ENCODE measurements at places on chromosomes 2 and 18.

- no peak for DNase-seq
Measured at GRCh38 chr2:177270531-177270930, 6.0 kb upstream of the NFE2L2 start.

GRCh38 chr2:221529177-221529942, 42.7 kb downstream of the EPHA4 start:
- no peak for DNase-seq

- DNase-seq, result no peak
Measured at GRCh38 chr2:64220265-64220664, 76.0 kb upstream of the PELI1 start.

- DNase-seq, result no peak
Measured at GRCh38 chr2:102703748-102704147, 58.1 kb upstream of the TMEM182 start.

- DNase-seq, result peak; percentile 32
Measured at GRCh38 chr2:46361920-46362666, 64.9 kb downstream of the EPAS1 start.

GRCh38 chr2:200466425-200467418, 43.1 kb downstream of the KCTD18 start:
- no peak for DNase-seq

GRCh38 chr18:5895876-5896740, 786 bp upstream of the TMEM200C start:
- no peak for DNase-seq

GRCh38 chr2:151852260-151853069, 24.2 kb upstream of the ARL5A start:
- DNase-seq, result no peak

GRCh38 chr2:197931661-197932312, 127.4 kb downstream of the PLCL1 start:
- DNase-seq, result no peak

DNA sequence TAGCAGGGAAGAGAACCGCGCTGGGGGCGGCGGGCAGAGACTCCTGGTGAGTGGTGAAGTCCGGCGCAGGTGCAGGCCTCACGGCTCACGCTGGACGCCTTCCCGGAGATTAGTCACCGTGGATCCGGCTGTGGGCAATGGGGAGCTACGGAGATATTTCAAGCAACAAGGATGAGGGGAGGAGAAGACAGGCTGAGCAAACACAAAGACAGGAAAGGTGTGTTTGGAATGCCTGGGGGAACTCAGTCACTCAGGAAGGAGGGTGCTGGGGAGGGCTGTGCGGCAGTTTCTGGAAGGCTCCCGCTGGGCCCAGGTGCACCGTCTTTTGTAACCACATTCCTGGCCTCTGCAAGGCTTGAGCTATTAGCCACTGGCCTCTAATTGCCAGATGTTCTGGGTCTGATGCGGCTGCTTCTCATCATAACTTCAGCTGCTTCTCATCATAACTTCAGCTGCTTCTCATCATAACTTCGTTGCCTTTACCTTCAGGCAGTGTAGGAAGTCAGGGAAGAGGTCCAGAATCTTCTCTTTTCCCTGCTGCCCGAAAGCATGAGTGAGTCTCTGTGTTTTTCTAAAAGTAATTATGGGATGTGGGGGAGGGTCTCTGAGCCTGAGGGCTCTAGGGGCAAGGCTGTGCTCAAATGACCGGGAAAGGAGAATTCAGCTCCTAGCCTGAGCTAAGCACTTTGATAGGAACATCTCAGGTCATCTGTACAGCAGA, 118.9 kb downstream of the PXDN start:
- no peak for DNase-seq

- no peak for DNase-seq
Measured at GRCh38 chr2:60675301-60675700, 80.8 kb upstream of the PAPOLG start.

DNA sequence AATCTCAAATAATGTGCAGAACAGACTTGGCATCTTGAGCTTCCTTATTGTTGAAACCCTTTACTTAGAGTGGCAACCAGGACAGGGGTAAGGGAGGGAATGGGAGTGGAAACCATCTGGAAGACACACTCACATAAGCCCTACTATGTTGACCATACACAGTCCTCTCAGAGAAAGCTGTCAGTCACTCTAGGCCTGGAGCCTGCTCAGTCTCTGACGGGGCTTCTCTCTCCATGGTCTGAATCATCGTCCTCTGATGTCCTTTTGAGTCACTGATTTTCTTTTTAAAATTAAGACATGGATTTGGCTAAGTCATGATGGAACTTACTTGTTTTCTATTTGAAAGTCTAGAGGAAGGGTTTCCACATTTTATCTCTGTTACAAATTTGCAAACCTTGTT, 74.0 kb downstream of the MYO1B start:
- DNase-seq, result no peak

DNA sequence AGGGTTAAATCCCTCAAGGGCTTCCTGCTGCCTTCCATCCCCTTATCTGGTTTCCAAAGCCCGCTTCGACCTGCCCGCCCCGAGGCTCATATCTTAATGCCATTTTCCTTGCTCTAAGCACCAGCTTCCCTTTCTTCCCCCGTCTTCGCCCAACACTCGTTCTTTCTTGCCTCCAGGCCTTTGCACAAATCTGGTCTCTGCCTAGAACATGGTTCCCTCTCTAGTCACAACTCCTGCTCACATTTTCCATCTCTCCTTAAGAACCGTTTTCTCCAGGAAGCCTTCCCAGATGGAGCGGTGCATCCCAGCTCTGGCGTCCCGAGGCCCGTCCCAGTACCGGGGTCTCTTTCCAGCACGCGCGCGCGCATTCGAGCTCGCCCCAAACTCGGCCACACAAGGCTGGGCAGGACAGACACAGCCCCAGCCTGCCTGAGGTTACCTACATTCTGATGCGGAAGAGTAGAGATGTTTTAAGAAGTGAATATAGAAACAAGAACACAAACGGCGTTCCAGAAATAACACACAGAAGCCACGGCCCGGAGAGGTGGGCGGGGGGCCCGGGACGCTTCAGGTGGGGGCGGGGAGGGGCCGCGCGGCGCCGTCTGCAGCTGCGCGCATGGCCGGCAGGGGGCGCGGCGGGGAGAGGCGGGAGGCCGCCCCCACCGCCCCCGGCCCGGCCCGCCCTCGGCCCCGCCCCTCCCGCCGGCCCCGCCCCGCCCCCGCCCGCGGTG, at the start of gene DGKD:
TSS of gene DGKD (plus strand) at position 726 of the 731 bp plus-strand sequence. CDS start 25 bp downstream, outside the sequence.
- peak; percentile 67 for DNase-seq

GRCh38 chr2:146278881-146279280, 1565.9 kb upstream of the ACVR2A start:
- DNase-seq, result no peak

DNA sequence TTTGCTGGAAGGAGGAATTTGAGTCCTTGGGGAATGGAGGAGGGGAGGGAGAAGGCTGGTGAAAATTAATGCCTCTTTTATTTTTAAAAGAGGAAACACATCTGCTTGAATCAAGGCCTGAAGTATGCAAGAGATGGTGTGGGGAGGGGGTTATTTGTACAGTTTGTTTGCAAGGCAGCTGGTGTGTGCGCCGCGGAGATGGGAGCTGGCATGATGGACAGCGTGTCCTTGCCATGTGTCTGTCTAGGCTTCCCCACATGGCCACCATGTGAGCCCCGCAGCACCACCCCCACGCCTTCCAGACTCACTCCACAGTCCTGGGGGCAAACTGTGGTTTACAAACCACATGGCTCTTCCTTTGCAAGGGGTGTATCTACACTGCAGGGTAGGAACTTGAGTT, 154.8 kb upstream of the APCDD1 start:
- peak; percentile 11 for DNase-seq

- DNase-seq, result no peak
Measured at GRCh38 chr18:35950628-35950982, 21.9 kb upstream of the RMP24 start.

- no peak for DNase-seq
Measured at GRCh38 chr18:66826211-66826610, 222.3 kb upstream of the CDH19 start.

- no peak for DNase-seq
Measured at GRCh38 chr2:222677981-222678380, 6.5 kb downstream of the MOGAT1 start.

DNA sequence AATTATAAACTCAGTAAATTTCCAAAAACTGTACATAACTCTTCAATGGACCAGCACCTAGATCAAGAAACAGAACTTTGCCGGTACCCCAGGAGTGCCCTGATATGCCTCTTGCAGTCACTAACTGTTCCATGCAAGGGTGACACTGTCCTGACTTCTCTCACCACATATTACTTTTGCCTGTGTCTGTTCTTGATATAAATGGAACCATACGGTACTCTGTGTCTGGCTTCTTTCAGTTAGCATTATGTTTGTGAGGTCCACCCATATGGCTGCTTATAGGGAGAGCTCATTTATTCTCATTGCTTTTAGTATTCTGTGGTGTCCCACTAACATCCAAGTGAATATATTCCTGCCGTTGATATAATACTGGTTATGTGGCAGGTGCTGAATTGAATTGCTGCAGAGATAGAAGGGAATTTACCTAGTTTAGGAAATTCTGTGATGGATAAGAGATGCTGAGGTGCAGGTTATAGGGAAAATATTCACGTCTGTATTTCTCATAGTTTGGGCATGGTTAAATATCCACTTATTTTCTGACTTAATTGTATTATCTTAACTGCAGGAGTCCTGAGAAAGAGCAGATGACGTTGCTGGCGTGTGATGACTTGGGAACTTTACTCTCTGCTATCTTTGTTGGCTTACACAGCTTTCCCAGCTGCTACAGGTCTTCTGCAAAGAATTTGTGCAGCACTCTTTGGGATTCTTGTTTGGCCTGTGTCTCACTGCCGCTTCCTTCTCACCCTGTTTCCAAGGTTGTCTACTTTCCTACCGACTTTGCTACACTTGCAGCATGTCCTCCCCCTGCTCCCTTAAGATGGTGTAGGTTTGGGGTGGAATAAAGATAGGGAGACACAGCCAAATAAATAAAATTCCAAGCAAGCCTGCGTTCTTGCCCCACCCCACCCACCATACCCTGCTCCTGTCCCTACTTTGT, 107.9 kb downstream of the MAP4K4 start:
- DNase-seq, result no peak

DNA sequence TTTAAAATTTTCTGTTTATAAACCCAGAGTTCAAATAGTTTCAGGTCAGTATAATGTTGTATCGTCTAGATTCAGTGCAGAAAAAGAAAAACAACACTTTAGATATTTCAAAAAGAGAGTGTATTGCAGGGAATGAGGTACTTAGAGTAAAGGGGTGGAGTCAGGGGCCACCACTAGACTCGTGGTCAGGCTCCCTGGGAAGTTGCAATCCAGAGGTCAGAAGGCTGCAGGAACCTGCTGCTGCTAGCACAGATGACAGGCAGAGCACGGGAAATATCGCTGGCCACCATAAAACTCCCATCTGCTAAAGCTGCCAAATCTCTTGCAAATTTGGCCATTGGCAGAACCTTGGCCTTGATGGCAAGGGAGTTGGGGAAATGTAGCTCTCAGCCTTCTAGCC, 64.6 kb downstream of the THNSL2 start:
- no peak for DNase-seq

DNA sequence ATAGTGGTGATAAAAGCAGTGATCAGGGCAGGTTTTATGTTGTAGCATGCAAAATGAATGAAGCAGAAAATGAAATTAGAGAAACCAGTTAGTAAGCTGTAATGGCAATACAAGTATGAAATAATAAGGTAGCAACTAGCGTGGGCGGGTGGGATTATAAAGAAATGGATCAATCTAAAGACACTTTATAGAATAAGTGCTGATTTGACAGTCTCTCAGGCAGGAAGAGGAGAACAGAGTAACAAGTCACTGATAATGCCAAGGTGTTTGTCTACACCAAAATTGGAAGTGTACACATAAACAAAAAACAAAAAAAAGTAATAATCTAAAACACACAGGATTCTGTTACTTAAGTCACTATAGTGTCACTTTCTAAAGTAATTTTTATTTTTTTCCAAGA, 51.0 kb upstream of the PCBP1 start:
- DNase-seq, result no peak

GRCh38 chr2:203802342-203803052, 65.1 kb upstream of the CTLA4 start:
- no peak for DNase-seq

DNA sequence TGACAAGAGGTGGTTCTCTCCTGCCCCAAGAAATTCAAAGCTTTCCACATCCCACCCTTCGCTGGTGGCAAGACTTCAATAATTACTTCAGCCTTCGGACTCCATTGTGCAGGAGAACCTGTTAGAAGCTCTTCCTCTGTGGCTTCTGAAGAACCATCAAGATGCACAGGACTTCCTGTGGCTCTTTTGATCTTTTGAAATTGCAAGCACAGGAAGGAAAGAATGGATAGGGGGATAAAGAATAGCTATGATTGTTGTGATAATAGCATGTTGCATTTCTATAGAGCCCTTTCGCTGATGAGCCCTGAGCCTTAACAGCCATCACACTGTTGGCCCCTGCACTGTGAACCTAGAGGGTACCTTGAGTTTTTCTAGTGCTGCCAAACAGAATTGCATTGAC, 7.4 kb downstream of the EPAS1 start:
- DNase-seq, result peak; percentile 63

DNA sequence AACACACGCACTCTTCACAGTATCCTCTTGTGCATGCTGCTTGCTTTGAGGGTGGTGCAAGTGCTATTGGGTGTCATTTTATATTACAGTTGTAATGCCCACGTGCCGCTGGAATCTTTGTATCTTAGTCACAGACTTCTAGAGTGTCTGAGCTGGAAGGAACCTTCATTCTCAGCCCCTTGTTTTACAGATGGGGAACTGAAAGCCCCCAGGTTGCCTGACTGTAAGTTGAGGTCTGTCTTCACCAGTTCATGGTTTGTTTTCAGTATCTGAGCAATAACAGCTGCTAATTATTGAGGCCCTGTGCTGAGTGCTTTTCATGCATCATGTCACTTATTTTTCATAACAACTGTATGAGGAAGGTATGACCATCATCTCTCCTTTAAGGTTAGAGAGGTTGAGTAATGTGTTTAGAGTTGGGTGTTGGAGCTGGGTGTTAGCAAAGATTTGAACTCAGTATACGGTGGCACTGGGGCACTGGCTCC, 77.0 kb downstream of the PRKCE start:
- DNase-seq, result no peak

DNA sequence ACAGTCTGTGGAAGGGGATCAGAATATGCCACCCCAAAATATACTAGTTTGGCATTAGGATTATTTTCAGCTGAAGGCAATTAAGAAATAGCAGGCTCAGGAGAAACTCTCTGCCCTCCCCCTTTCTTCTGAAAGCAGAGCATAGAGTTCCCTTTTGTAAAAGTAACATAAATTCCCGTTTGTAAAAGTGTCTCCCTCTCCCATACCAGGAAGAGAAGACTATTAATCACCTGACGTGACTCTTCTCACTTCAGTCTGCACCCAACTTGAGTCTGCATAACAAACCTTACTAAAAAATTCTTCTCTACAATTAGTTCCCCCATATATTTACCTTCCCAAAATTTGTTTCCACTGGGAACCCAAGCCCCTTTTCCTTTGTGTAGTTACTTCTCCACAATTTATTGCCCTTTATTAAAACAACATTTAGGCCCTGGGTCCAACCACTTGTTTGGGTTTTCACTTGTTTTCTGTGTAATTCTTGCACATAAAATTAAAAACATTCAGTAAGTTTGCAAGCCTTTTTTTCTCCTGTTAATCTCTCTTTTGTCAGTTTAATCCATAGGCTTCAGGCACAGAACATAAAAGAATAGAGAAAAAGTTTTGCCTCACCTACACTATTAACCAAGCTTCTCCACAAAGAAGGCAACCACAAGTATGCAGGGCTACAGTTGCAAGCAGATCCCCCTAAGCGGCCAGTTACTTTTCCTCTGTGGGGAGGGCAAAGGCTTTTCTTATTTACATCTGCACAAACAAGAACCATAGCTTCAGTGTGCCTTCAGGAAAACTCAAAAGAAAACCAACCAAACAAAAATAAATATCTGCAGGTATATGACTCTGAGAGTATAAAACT, 107.6 kb upstream of the MSH2 start:
- DNase-seq, result no peak

Measured in DND-41 (cell line).